ENCODE measurements at places on chromosomes 5 and 9.

GRCh38 chr9:36306471-36307306 lies 48.4 kb upstream of the GNE start:
- no peak for DNase-seq

DNA sequence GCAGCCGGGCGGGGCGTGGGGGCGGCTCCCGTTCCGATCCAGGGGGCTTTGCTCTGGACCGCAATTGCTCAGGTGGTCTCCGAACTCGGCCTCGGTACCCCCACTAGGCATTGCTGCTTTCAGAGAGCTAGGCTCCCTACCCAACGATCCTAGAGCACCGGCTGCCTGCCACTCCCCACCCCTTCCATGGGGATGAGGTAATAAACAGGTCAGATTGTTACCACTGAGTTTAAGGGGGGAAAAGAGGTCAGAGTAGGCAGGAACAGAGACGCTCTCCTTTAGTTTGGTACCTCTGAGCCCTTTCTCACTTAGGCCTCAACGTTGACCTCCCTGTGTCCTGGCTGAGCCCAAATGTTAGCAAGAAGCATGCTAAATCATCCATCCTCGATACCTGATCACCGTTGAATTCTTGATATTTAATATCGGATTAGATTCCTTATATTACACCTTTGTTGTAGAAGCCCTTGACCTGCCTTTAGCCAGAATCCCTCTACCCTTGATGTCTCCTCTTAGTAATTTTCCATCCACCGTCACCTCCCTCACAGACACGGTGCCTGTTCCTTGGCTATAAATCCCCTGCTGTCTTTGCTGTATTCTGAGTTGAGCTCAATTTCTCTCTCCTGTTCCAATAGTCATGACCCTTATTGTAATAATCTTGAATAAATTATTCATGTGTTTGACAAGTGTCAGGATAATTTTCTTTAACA lies 588 bp upstream of the PLPP1 start:
- no peak for DNase-seq

DNA sequence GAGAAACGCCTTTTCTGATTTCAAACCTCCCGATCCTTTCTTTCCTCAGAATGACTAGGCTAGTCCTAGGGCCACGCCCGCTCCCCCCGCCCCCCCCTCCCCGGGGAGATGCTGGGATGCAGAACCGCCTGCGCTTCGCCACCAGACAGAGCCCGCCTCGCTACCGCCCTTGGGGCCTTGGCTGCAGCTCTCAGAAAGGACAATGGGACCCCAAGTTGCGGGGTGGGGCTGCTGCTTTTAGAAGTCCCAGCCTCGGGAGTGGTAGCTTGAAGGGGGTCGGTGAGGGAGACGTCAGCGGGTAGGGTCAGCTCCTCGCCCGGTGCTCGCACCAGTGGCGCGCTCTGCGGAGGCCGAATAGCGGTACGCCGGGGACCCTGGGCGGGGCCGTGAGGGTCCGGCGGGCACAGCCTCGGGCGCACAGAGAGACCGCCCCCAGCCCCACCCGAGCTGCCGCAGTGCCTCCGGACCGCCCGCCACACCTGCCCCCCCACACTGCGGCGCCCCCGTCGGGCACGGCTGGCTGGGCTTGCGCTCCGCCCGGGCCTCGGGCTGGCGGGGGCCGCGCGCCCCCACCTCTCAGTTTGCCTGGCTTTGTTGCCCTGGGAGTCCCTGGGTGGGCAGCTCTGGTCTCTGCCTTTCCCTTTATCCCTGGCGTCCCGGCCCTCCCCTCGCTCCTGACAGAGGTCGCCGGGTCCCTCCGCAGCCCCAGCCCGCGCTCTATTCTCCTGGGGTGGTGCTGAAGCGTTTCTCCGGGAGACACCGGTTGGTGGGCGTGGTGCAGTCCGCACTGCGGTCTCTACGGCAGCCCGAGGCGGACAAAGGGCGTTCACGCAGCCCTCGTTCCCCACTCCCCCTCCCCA lies 1.2 kb downstream of the MAP1B start:
- DNase-seq: peak; percentile 62

- DNase-seq: no peak
Measured at GRCh38 chr5:66717455-66718373, 121.5 kb downstream of the MAST4 start.

GRCh38 chr9:135281151-135281550 lies 193.7 kb downstream of the OLFM1 start:
- no peak for DNase-seq

- peak; percentile 16 for DNase-seq
Measured at GRCh38 chr5:174573221-174573994, 151.0 kb upstream of the MSX2 start.

DNA sequence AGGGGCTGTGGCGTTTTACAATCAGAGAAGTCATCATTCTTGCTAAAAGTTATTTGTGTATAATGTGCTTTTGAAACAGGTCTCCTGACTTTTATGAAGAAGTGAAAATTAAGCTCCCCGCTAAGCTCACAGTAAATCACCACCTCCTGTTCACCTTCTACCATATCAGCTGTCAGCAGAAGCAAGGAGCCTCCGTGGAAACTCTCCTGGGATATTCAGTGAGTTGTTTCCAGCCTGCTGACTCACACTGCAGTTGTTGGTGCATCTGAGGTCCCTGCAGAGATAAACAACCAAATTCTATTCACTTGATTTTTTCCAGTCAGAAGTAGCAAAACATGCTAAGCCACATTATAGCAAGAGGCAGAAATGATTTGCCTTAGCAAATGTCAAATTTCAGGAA lies 156.7 kb downstream of the DOCK8 start:
- DNase-seq: no peak

DNA sequence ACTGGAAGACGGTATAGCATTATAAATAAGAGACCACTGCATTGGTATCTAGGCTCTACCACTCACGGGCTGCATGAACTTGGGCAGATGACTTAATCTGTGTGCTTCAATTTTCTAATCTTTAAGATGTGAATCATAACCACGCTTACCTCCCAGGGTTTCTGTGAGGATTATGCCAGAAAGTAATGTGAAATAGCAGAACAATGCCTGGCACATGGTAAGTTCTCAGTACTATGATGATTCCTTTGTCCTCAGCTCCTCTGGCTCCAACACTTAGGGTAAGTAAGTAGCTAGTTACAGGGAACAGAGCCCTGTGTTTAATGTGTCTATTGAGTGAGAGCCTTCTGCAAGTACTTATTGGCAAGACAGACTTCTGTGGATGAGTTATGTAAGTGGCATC lies 31.1 kb downstream of the POU4F3 start:
- DNase-seq: no peak

GRCh38 chr5:166952048-166952447 lies 1339.4 kb upstream of the WWC1 start:
- peak; percentile 9 for DNase-seq

DNA sequence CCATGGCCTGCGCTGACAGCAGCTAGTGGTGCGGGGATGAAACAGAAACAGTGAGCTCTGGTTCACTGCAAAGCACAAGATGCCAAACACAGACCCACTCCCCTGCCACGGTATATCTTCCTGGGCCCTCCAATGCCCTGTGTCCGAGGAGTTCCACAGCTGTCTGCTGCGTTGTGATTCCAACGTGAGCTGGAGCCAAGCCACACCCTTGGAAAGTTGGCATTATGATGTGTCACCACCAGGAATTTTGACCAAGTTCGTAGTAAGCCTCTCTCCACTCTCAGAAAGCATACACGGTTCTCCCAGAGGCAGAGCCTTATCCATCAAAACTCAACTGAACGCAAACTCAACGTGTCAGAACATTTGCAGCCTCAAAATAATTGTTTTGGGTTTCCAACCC lies 55.6 kb downstream of the MACROH2A1 start:
- no peak for DNase-seq

GRCh38 chr5:76718880-76719279 lies 3.0 kb downstream of the F2R start:
- DNase-seq: no peak

GRCh38 chr5:67880876-67881275 lies 334.7 kb upstream of the PIK3R1 start:
- no peak for DNase-seq

DNA sequence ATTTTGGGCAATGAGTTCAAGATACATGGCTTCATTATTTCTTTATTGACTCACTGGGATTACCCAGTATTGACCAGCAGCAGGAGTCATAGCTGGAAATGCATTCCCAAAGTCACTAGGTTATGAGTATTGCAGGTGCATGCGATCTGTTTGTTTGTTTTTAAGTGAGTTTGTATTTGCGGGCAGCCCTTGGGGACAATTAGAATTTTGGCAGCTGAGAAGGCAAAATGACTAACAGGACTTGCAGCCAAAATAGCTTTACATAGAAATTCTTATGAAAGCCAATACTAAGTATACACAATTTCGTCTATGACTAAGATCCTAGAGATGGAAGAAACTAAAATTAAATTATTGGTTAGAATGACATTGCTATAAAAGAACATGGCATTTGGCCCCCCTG lies 18.1 kb upstream of the RGMB start:
- DNase-seq: no peak

- DNase-seq: peak; percentile 75
Measured at GRCh38 chr5:1801222-1801966, at the start of gene NDUFS6. Gene NDUFS6 (plus strand): TSS chr5:1801407. CDS start chr5:1801418, 11 bp downstream.

- no peak for DNase-seq
Measured at GRCh38 chr5:174523311-174524071, 200.9 kb upstream of the MSX2 start.

DNA sequence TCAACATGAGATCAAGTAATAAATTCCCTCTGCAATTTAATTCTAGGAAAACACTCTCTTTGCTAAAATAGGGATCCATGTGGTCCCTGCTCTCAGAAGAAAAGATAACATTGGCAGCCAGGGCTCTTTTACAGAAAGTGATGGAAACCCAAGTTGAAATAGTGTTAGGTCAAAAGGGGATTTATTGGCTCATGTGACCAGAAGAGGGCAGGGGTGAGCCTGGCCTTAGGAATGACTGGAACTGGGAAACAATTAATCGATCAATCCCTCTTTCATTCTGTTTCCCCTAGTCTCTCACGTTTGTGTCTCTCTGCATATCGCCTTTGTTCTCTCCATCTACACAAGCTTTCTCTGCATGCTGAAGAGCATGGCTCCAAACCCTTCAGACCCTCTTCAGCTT lies 58.3 kb upstream of the ALDH1B1 start:
- DNase-seq: no peak

GRCh38 chr5:147485046-147485445 lies 24.8 kb downstream of the DPYSL3 start:
- DNase-seq: no peak

DNA sequence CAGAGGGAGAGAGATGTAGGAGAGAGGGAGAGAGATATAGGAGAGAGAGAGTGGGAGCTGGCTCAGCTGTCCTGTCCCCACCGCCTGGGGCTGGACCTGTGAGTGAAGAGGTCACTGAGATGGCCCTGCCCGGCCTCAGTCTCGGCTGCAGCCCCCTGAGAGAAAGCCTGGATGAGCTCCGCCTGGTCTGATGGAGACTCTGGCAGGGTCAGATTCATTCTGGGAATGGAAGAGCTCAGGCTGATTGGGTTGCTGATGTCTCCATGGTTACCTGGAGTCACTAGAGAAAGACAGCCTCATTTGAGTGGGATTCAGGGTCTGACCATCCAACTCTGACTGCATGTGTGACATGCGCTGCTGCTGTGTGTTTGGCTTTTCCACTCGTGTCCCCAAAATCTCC lies 27.1 kb upstream of the SEMA4D start:
- peak; percentile 54 for DNase-seq

DNA sequence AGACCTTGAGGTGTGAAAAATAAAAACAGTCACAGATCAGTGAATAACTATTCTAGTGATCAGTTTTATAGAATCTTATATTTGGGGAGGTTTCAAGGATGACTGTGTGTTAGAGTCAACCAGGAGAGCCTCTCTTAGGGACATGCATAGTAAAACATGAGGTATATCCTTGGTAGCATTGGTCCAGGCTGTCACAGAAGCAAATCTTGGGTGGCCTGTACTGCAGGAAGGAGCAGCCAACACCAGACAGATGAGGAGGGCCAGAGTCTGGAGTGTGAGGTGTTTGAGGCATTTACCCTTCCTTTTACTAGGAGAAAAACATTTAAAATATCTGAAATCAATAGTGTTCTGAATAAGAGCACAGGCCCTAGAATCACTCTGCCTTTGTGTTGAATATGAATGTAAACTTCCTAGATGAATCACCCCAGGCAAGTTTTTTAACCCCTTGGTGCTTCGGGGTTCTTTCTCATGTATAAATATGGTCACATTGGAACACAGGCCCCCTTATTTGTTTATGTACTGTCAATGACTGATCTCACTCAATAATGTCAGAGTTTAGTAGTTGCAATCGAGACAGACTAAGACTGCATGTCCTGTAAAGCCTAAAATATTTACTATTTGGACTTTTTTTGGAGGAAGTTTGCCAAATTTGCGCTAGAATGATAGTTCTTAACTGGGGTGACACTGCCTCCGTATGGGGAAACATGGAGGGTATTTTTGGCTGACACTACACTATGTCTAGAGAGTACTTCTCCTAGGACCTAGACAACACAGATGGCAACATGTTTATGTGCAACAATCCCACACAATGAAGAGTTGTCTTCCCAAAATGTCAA lies 416.5 kb upstream of the POU5F2 start:
- DNase-seq: no peak

DNA sequence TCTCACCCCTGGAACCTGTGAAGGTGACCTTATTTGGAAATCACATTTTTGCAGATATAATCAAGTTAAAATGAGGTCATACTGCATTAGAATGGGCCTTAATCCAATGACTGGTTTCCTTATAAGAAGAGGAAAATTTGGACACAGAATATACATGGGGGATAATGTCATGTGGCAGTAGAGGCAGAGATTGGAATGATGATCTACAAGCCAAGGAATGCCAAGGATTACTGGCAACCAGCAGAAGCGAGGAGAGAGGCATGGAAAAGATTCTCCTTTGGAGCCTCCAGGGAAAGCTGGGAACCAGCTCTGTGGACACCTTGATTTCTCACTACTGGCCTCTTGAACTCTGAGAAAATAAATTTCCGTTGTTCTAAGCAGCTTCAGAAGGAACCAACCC lies 20.2 kb upstream of the CEP78 start:
- no peak for DNase-seq
